ENCODE measurements at places on chromosomes 6 and 20.

- DNase-seq: peak; percentile 50
These were observed 432.2 kb downstream of the HTR1B start for GRCh38 chr6:77030929-77031674.

DNA sequence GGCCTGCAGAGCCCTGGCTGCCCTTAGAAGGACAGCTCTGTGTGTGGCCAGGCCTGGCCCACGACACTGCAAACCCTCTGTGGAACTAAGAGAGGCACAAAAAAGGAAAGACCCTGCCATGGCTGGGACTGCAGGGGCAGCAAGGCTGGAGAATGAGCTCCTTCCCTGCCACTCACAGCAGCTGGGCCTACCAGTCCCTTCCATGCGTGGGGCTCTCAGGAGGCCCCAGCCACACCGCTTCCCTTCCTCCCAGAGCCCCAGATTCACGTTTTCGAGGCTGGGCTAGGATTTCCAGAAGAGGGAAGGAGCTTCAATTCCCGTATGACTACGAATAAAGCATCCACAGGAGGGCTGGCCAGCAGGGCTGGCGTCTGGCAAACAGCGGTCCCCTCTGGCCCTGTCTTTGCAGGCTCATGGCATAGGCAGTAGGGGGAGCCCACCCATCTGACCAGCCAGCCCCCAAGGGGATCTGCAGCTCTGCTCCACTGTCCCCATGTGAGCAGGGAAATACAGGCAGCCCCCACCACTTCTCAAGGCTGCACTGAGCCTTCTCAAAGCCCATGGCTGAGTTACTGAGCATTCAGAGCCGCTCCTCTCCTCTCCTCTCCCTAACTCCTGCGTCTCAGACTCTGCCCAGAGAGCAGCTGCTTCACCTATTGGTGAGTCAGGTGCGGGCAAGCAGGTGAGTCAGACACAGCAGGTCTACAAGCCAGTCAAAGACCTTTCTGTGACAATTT, 53.1 kb downstream of the NINL start:
- no peak for DNase-seq

DNA sequence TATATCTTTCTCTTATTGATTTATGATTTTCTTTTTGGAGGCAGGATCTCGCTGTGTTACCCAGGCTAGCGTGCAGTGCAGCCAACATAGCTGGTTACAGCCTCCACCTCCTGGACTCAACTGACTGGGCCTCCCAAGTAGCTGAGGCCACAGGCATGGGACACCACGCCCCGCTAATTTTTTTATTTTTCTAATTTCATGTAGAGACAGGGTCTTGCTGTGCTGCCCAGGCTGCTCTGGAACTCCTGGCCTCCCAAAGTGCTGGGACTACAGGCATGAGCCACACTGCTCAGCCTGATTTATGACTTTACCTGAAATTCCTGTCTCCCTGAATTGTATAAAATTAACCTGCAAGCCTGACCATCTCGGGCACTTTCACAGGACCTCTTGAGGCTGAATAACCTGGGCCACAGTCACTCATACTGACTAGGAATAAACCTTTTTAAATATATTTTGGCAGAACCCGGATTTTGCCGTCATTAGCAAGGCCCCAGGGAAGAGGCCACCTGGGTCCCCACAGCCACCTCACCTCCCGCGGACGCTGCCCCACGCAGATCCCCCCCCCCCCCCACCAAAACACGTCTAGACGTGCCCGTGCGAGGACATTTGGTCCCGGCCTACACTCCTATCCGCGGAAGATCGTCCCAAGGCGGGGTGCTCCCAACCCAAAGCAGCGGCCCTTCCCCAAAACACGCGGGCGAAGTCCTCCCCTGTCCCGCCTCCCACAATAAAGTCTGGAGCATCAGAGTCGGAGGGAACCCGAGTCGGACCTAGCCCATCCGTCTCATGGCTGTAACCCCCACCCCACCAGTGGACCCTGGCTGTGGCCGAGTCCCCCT, 902 bp downstream of the ZNF337 start:
- DNase-seq: peak; percentile 35

DNA sequence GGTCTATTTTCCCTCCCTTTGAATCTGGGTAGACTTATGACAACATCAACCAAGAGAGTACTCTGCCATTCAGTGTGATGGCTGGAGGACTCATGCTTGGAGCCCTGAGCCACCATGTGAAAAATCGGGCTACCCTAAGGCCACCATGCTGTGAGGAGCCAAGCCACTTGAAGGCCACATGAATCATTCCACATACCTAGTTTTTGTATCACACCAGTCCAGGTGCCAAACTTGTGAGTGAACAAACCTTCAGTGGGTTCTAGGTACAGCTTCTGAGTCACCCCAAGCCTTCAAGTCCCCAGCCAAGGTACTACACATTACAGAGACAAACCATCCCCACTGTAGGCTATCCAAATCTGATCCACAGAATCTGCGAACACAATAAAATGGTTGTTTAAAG, 37.4 kb upstream of the E2F3 start:
- peak; percentile 2 for DNase-seq

GRCh38 chr20:21161926-21162325, 36.0 kb downstream of the KIZ start:
- no peak for DNase-seq

GRCh38 chr20:9919271-9920014, 80.6 kb upstream of the PAK5 start:
- DNase-seq: no peak

DNA sequence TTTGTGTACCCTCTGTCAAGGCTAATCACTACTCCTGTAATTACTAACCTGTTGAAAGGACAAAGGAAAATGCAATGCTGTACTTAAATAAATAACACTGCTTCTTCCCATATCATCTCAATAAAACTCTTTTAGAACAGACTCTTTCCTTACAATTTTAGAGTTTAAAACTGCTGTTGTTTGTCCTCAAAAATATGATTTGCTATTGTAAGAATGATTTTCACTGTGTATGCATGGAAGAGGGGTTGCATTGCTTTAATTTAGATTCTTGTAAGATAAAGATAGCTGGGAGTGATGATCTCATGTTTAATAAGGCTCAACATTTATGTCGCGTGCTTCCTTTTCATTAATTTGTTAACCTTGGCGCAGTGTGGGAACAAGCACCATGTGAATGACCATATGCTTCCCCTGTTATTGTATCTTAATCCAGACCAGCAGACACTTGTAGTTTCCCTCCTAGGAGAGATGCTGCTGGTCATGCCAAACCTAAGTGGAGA, 89.8 kb upstream of the ATXN1 start:
- no peak for DNase-seq

GRCh38 chr6:103344554-103345163, 1515.1 kb downstream of the HACE1 start:
- DNase-seq: no peak

DNA sequence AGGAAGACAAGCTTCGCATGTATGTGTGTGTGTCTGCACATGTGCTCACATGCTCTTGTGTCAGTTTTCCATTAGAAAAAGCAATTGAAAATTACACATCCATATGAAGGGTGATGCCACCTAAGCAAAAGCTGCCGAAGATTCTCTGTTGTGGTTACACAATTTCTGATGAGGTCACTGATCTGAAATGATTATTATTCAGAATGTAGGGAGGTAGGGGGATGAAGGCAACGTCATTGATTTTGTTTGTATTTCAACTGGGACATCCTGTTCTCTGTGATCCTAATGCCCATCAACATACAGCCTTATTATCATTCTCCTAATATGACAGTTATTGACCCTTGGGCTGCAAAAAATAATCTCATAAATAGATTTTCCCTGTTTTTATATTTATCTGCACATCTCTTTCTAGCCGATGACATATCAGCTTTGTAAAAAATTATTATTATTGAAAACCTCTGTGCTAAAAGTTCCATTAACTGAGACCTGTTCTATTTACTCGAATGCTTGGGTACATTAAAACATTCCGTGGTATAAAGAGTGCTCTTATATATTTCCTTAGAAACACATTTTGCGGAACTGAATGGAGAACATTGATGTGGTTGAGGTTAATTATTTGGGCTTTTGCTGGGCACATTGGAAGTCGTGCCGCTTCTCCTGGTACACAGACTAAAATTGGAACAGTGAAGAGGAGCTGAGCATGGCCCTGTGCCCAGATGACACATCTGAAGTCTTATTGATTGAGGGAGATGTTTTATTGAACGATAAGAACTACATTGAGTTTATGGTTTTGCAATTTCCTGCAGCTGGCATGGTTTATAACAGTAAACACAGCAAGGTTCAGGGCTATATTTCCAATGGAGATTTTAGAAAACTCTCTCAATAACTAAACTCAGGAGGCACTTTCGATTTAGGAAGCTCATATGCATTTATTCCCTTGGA, 51.3 kb downstream of the ZNF831 start:
- no peak for DNase-seq

DNA sequence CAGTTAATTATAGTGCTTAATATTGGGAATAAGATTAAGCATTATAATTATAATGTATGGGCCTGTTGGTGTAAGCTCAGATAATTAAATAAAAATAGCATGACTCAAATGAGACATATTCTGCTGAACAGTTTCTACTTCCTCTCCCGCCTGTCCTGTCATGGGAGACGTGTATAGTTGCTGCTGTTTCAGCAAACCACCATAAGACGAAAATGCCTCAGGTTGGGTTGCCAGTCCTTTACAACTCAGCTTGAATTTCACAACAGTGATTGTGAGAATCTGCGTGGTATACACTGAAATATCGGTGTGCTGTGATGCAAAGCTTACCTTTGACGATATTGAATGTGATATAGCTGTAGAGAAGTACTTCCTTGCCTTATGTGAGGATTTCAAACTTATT, 99.5 kb downstream of the POPDC3 start:
- DNase-seq: no peak

- peak; percentile 62 for DNase-seq
These were observed 480.8 kb upstream of the JARID2 start for GRCh38 chr6:14765106-14765505.

DNA sequence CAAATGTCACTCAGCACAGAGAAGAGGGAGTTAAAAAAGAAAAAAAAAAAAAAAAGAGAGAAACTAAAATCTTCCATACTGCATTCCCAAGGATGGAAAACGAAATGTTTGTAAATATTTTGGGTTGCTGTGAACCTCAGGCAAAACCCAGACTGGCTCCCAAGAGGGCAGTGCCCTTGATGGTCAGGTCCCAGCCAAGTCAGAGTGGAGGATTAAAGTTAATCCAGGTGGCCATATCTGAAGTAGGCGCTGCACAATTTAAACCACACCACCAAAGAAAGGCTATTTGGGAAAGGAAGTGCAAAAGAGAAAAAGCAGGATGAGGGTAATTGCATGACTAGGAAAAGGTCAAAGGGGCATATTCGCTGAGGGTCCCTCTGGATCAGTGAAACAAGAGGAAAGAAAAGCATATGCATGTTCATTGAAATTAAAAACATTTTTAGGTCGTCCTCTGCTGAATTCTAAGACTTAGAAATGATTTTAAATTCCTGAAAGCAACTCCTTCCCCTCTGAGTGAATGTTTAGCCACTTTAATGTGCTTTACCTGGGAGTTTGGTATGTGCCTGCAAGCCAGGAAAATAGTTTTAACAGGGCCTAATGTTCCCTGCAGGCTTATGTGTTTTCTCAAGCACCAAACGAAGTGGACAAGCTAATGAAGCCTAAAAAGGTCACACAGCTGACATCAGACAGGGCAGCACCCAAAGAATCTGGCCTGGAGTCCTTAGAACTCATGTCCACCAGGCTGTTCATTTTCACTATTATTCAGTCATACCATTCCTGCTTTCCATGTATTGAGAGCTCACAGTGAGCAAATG, 159.1 kb downstream of the HACE1 start:
- DNase-seq: no peak

- DNase-seq: no peak
These were observed 546 bp upstream of the KLHL32 start for GRCh38 chr6:96923871-96924493.

GRCh38 chr20:50730765-50731054, 670 bp upstream of the PARD6B start:
- no peak for DNase-seq

- no peak for DNase-seq
These were observed 113.4 kb upstream of the CEP85L start for GRCh38 chr6:118764766-118765165.

- peak; percentile 56 for DNase-seq
These were observed 55.4 kb downstream of the GFOD1 start for GRCh38 chr6:13431861-13432465.

DNA sequence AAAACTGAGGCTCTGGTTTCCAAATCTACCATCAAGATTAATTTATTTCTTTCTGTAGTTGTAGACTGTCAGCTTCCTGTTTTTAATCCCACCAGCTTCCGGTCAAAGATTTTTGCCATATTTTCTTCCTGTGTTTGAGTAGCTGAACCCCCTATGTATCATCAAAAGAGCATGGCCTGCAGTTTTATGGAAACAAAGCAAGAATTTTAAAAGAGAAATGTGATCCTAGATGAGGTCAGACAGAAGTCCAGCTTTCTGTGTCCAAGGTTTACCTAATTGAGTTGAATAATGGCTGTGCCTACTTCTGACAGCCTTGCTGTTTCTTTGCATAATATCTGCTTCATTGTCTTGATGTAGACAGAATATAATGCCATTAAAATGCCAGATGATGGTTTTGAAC, 163.7 kb downstream of the CARMIL1 start:
- no peak for DNase-seq

- peak; percentile 63 for DNase-seq
These were observed 85.4 kb downstream of the HFE start for GRCh38 chr6:26172608-26172968.

DNA sequence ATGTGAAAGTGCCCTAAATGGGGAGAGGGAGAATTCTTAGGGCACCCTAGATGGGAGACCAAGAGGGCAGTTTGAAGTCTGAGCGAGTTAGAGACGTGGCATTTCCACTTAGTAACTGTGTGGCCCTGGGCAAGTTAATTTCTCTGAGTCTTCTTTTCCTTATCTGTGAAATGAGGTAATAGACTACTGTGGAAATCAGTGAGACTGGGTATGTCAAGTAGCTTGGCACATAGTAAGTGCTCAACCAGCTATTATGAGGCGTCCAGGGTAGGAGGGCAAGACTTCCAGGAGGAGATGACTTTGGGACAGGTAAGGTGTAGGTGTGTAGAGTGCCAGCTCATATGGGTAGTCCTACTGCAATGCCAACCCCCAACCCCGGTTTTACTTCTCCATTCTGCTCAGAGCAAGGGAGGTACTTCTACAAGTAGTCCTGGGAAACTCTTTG, 770 bp downstream of the KIF3B start:
- peak; percentile 19 for DNase-seq

- no peak for DNase-seq
These were observed 106.4 kb downstream of the QKI start for GRCh38 chr6:163520956-163521355.

DNA sequence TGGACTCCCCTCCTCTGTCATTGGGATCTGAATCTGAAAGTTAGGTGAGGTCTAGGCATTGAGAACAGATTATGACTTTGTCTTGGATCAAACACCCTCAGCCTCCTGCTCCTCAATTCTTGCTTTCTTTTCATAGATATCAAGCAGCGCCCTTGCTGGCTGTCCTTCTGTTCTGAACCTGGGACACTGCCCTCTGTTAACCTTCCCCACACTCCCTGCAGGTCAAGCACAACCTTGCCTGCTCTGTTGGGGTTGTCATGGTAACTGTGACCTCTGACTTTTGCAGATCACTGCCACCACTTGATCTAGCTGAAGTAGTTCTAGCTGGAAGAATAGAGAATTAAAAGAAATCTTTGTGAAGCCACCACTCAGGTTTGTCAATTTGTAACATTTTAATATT, 16.4 kb upstream of the MICA start:
- no peak for DNase-seq

All from ELR (cell line).